Left colon (tissue), 2 donors: ENCODE measurements at places on chromosomes 11 and 22.

DNA sequence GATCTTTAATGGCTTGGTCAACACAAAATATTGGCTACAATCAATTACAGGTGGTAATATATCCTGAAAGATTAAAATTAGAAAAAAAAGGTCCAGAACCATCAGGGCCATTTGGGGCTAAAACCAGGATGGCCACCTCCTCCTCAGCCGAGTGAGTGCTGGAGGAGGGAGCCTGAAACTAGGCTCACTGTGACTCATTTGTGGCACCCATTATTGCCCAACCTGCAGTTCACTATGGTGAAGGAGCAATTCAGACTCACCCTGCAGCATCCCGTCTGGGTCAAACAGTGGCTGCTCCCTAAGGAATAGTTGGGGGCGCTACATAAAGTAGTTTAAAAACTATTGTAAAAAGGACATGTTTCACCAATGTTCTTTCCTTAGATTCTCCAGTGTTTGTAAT lies 60.7 kb downstream of the GLYATL1 start:
- DNase-seq = no peak

DNA sequence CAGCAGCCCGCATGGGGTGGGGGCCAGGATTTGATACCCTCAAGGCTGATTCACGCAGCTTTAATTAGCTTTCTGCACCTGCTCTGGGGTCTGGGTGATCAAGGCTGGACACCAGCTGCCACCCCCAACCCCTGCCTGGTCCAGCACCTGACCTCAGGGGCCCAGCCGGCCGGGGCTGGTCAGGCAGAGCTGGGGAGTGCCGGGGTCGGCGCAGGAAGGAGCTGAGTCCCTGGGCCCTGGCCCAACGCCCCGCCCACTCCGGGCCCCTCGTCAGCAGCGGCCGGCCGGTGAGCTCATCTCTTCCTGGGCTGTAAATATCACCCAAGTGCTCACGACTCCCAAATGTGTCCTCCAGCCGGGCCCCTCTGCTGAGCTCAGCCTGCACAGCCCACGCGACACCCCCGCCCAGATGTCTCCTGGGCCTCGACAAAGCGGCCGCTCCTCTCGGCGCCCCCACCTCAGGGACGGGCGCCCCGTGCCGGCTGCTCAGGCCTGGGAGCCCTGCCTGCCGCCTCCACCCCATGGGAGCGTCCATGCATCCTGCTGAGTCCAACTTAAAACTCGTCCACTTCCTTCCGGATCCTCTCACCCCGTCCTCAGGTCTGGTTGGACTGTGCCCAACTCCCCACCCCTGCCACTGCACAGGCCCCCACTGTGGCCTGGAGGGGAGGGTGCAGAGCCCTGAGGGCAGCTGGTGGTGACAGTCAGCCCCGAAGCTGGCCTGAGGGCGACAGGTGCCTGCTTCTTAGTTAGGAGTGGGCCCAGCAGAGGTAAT lies 29.0 kb downstream of the RTN4R start:
- peak; percentile 20 for DNase-seq

DNA sequence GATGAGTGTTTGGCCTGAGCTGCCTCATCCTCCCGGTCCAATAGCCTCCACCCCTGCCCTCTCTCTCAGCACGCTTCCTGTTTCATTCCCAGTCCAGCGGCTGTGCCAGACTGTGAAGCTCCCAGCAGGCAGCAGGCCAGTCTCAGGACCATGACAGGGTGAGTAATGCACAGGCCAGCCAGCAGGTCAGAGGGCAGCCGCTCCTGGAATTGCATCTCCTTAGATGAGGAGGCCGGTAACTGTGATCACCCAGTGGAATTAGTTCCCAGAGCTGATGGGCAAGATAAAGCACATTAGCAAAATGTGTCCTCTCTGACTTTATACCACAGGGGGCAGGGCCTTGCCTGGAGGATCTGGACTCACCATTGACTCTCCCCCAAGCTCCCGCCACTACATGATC lies 251.2 kb downstream of the ETS1 start:
- peak; percentile 34 for DNase-seq

DNA sequence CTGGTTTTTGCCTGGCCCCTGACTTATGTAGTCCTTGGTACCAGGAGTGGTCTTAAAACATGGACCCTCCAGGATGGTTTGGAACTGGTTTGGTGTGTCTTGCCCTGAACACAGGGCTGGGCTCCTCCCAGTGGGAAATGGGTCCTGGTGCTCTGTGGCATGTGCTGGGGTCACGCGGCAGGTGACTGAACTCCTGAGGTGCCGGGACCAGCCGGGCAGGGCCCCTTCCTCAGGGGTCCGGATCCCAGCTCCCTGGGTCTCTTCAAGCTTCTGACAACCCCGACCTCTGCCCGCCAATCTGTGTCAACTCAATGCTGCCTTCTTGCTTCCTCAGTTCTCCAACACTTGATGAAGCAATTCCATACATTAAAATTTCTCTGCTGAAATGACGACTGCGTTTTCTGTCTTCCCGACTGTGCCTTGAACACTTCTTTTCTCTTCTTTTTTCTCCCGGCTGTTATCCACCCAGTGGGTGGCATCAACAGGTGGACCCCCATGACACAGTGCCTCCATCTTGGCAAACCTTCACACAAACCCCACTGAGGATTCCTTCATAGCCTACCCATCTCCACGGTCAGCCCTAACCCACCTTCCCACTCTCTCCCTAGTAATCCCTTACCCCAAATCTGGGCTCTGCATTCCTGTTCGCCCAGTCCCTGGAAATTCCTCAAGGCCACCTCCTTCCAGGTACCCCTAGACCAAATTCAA lies 4.4 kb downstream of the IFT27 start:
- DNase-seq = no peak

DNA sequence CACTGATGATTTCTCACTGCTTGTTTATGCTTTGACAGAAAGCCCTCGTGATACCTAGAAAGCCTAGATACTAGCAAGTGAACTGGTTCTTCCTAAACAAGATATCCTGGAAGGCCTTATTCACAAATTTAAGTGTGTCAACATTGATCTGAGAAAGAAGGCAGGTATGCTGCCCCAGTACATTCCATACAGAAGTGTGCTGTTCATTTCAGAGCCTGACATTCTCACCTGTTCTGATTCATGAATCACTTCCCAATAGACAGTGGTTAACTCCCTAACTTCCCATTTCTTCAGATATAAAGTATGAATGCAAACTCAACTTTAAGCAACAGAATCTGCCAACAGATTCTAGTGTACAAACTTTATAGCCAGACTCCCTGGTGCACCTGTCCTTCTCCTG lies 15.5 kb upstream of the RASSF10 start:
- DNase-seq = no peak

- no peak for DNase-seq
These were observed 24.8 kb upstream of the FNBP4 start for GRCh38 chr11:47791774-47792430.

- DNase-seq = no peak
These were observed at the start of gene OR51L1 for GRCh38 chr11:4994551-4994950. Gene OR51L1, plus strand, starts transcription at chr11:4994851. Its CDS starts 4,132 bp downstream, at chr11:4998983.

DNA sequence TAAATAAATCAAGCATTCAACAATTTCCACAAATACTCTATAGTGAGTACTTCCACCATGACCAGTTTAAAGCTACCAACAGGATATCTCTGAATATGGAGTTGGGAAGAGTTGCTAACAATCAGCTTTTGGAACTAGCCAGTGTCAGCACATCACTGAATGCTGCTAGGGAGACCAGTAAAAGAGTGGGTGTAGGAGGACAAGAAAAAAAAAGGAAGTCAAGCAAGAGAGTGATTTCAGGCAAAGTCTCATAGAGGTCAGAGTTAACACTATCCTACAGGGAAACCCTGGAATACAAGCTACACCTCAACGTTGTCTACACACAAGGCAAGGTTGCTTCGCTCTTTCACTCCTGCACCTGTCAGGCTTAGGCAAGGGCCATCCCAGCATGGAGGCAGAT lies 24.2 kb downstream of the EIF3F start:
- DNase-seq = no peak

DNA sequence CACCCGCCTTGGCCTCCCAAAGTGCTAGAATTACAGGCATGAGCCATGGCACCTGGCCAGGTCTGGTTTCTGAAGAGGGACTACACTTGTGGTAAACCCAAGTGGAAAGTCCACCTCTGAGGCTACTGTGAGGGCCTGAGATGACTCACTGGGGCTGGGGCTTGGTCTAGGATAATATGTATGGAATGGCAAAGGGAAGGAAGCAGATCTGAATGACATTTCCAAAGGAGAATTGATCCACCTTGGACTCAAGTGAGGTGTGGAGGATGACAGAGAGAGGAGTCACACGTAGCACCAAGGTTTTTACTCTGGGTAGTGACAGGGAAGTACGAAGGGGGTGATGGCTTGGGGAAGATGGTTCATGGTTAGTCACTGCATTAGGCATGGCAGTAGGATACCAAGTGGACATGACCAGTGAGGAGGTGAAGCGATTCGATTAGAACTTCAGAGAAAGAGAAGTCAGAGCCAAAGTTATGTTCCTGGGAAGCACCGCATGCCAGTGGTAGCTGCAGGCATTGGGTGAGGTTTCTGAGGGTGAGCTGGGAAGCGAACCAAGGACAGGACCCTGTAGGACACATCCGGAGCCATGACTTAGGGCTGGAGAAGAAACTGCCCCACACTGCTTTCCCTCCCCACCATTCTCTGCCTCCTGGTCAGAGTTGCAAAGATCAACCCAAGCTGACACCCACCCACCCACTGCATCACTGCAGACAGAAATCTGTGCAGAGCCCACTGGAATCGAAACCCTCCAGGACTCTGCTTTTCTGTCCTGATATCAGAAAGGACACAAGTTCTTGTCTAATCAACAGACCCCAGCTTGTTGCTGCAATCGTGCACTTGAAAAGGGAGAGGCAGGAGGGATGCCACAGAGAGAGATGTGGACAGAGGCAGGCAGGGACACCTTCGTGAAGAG lies 13.0 kb upstream of the BCL9L start:
- no peak for DNase-seq

GRCh38 chr11:47786373-47786772 lies 19.2 kb upstream of the FNBP4 start:
- DNase-seq = no peak

DNA sequence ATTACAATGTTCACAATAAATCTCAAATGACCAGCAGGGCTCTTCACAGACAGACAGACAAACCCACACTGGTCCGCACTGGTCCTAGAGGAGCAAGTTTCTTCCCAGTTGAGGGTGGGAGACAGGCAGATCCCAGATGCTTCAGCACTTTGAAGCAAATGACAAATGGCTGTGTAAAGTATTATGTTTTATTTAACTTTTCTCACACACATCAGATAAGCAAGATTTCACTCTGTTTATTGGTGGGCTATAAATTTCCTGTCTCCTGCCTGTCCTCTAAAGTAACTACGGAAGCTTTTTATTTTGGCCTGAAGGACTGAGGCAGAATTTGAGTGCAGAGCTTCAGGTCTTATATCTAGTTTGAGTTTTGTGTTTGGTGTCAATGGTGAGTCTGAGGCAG lies 174.7 kb upstream of the MTNR1B start:
- no peak for DNase-seq

GRCh38 chr11:118625976-118626375 lies 18.6 kb downstream of the PHLDB1 start:
- no peak for DNase-seq

DNA sequence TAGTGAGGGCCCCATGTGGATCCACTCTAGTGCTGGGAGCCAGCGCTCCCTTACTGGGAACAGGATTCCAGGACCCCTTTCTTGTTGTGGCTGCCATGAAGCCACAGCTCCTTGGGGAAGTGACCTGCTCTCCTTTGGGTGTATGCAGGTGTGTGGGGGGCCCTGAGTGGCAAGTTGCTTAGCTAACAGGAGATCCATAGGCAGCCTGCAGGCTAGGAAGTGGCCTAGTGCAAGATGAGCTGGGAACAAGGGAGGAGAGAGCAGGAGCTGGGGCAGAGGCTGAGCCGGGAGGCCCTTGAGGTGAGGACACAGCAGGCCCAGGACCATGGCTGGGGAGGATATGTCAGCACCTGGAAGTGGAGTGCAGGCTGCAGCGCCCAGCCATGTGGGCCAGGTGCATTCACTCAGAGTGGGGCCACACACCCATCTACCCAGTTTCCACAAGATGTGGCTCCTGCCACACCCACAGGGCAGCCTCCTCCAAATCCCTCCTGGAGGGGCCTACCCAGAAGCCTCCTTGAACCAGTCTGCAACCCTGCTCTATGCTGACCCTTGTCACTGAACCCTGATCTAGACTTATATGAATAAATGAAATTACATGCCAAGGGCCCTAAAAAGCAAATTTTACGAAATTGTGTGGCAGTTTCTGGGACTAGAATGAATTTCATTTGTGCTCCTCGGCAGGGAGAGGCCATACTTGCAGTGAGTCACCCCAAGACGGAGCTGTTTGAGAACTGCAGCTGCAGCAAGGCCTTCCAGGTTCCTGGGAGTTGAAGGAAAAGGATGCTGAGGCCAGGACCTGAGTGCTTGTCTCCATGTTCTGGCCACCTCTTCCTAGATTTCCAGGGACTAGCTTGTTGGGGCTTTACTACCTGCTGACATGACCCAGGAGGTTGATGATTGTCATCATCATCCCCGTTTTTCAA lies 3.2 kb downstream of the THAP7 start:
- DNase-seq = no peak

GRCh38 chr22:35071784-35072183 lies 5.8 kb downstream of the ISX start:
- DNase-seq = no peak

- no peak for DNase-seq
These were observed 331.8 kb upstream of the MPPED2 start for GRCh38 chr11:30917859-30918478.

DNA sequence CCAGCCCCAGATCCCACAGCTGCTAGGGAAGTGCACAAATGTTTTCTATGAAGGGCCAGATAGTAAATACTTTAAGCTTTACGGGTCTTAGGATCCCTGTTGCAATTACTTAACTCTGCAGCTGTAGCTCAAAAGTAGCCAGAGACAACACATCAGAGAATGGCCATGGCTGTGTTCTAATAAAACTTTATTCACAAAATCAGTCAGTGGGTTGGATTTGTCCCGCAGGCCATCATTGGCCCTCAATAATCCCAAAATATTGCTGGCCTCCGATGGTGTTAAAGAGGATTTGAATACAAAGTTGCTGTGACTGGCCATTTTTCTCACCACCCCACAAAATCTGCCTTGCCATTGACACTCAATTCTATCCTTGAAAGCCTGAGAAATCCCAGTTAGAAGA lies 49.6 kb downstream of the ISX start:
- DNase-seq = no peak

GRCh38 chr11:72712168-72712751 lies 38.0 kb upstream of the PDE2A start:
- peak; percentile 61 for DNase-seq

DNA sequence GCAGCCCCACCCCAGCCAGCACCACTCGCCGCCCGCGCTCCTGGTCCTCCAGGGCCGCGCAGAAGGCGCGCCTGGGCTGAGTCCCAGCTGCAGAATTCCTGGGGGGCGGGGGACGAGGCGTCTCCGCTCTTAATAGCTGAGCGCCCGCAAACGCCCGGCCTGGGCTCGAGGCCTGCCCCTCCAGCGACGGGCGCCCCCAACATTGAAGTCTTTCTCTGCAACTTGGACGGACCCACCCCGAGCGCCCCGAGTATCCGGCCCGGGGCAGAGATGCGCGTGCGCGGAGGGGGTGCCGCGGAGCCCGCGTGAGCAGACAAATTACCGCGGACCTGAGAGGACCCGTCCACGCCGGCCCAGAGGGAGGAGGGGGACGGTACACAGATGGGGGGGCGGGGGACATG lies 6.7 kb upstream of the SYT7 start:
- DNase-seq = peak; percentile 61

GRCh38 chr11:47177846-47178245 lies 1.2 kb upstream of the ARFGAP2 start:
- no peak for DNase-seq
